T-helper 22 cell (primary cell): ENCODE measurements at places on chromosomes 2 and 18.

DNA sequence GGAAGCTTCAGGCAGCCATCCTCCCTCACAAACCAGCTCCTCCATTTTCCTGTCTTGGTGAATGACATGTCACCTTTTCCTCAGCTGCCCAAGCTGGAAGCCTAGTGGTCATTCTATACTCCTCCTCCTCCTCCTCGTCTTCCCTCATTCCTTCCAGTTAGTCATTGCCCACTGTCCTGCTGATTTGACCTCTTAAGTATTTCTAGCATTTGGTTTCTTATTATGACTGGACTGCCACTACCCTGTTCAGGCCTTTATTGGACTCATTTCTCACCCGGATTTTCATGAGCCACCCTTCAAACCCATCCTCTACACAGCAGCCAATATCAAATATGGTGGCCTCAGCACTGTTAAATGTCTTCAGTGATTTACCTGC, 21.9 kb upstream of the MGAT5 start:
- DNase-seq, result no peak

DNA sequence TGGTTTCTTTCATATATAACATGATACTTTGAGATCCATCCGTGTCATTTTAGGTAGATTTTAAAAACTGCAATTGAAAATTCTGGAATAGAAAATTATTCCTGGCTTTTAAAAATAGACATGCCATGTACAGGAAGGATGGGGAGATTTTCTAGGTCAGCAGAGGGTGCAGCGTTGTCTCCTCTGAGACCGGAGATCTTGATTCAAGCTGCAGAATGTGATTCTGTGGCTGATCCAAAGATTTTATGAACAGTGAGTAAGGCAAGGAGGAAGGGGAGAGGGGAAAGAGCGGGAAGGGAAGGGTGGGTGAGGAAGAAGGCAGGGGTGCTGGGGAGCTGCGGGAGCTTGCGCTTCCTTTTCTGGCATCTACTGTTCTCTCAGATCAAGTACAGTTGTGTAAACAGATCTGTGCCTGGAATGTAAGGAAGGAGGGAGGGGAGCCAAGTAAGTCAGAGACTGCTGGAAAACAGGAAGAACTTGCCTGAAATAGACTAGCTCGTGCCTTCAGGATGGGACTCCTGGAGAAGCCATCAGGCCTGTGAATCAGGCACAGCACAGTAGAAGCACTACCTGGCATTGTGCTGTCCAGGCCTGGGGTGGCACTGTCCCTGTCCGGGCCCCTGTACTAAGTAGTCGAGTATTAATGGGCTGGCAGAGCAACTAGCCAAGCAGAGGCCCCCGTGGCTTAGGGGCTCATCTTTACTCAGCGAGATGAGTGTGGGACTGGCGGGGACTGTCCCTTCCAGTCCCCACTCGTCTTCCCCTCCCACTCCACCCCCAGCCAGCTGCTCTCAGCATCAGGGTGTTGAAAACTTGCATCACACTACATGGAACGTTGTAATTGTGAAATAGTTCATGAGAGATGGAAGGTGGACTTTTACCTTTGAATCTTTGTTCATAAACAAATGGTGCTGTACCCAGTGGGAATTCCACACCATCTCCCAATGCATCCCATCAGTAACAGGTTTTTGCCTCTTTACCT, 163.5 kb downstream of the UXS1 start:
- DNase-seq, result no peak

GRCh38 chr2:190882856-190883582, 2.4 kb downstream of the GLS start:
- no peak for DNase-seq

DNA sequence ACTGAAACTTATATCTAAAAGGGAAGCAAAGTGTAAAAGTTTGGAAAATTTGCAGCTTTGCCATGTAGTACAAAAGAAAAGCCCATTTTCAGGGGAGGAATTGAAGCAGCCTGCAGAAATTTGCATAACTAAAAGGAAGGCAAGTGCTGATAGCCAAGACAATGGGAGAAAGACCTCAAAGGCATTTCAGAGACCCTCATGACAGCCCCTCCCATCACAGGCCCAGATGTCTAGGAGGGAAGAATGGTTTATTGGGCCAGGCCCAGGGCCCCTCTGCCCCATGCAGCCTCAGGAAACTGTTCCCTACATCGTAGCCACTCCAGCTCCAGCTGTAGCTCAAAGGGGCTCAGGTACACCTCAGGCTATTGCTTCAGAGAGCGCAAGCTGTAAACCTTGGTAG, 14.4 kb upstream of the WDR75 start:
- DNase-seq, result no peak

DNA sequence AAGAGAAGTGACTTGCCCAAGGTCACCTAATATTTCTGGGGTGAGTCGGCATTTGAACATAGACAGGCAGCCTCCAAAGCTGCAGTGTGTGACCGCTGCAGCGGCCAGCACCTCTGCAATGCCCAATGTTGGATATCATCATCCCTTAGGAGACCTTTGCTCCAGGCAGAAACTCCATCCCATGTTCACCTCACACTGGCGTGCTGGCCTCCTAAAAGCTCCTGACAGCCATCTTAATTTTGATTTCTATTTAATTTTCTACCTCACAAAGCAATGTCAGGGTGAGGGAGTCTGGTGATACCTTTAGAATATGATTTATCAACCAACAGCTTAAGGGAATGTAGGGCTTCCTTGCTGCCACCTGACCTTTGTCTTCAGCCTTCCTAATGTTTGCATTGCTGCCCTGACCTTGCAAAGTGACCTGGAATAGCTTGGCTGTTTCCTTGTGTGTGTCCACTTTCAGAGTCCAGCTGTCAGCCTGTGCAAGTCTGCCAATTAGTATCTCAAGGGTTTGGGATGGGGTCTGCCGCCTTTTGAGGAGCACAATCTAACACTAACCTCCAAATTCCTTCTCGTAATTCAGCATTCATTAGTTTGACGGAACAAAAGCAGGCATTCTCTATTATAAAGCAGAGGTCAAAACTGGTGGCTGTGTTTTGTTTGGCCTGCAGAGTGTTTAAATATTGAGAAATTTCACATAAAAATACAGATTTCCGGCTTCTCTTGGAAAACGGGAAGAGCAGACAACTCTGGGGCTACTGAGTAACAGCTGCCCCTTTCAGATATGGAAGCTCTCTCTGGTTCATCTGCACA, 127.6 kb downstream of the PLEKHM3 start:
- no peak for DNase-seq

GRCh38 chr2:46857871-46858701, 57.5 kb downstream of the MCFD2 start:
- no peak for DNase-seq

- no peak for DNase-seq
Measured at GRCh38 chr2:198476007-198476406, 671.6 kb downstream of the PLCL1 start.

DNA sequence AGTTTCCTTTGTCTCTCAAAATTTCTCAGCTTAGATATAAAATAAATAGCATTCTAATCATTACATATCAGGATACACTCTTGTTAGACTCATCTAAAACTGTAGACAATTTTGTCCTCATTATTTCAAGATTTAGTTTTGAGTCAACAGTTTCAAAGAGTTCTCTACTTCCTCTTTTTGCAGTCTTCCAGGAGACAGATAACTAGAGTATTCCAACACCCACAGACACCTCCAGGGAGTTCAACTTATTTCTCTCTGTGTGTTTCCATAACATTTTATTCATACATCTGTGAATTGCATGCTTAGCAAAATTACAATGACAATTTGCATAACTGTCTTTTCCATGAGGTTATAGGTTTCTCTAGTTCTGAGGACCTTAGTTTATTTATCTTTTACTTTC, 166.6 kb upstream of the HNMT start:
- DNase-seq, result no peak

GRCh38 chr2:237320801-237321560, 93.0 kb downstream of the COL6A3 start:
- DNase-seq, result no peak

- DNase-seq, result no peak
Measured at GRCh38 chr2:88074854-88075292, 7.2 kb downstream of the SMYD1 start.

GRCh38 chr2:170276925-170277629, 99.1 kb downstream of the MYO3B start:
- no peak for DNase-seq

- DNase-seq, result no peak
Measured at GRCh38 chr18:7684966-7685365, 117.8 kb downstream of the PTPRM start.

DNA sequence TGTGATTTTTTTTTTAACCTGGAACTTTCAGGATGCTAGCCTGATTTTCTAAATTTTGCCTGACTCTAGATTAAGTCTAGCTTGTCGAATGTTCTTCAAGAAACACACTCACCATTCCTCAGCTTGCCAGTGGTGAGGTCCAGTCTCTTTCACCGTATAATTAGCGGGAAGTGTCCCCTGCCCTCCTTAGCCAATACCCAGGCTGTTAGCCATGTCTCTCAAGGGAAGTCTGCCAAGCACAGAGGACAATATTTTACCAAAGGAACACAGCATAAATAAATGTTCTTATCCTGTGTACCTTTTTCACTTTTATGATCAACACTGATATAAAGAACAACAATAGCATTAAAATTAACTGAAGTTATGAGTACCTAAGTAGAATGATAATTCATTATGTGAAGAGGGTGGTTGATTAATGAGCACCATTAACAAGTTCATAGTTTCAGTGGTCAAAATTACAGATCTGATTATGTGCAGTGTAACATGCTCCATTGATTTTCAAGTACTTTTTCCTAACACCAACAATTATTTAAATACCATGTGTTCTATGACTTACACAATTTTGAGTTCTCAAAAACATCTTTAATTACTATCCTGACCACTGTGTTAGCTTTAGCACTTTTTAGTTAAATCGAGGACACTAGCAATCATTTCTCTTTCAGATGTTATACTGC, 445.8 kb upstream of the RAB12 start:
- no peak for DNase-seq

DNA sequence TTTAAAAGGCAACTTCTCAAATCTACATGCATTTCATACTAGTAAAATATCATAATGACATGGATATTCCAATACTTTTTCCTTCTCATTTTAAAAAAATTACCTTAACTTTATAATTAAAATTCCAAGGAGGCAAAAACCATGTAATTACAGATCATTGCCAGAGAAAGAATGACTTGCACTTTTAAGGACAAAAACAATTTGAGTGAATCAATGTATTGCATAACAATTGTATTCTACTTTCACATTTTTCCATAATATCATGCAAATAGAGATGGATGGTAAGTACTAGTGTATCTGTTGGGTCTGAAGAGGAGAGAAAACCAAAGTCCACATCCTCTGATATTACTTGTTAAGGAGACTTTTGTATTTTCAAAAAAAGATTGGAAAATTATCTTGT, 89.5 kb upstream of the NCK2 start:
- no peak for DNase-seq

DNA sequence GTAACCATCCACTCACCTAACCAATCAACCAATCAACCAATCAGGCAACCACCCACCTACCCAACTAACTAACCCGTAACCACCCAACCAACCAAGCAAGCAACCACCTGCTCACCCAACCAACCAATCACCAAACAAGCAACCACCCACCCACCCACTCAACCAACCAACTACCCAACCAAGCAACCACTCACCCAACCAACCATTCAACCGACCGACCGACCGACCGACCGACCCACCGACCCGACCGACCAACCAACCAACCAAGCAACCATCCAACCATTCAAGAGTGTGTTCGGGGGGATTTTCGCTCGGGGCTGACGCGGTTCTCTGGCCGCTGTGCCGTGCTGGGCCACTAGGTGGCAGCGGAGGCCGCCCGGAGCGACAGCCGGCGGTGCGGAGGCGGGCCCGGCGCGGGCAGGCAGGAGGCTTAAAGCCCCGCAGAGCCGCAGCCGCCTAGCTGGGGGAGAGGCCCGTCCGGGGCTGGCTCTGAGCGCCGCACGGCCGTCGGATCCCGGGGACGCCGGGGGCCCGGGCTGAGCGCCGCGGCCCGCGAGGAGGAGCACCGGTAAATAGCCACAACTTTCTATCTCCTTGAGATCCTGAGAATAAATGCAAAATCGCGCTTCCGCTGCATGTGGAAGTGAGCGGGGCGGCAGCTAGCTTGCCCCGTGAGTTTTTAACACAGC, at the start of gene MC5R:
MC5R (plus strand) TSS at position 443 of the 689 bp plus-strand sequence. CDS start 1,617 bp downstream, outside the sequence.
- DNase-seq, result peak; percentile 19

DNA sequence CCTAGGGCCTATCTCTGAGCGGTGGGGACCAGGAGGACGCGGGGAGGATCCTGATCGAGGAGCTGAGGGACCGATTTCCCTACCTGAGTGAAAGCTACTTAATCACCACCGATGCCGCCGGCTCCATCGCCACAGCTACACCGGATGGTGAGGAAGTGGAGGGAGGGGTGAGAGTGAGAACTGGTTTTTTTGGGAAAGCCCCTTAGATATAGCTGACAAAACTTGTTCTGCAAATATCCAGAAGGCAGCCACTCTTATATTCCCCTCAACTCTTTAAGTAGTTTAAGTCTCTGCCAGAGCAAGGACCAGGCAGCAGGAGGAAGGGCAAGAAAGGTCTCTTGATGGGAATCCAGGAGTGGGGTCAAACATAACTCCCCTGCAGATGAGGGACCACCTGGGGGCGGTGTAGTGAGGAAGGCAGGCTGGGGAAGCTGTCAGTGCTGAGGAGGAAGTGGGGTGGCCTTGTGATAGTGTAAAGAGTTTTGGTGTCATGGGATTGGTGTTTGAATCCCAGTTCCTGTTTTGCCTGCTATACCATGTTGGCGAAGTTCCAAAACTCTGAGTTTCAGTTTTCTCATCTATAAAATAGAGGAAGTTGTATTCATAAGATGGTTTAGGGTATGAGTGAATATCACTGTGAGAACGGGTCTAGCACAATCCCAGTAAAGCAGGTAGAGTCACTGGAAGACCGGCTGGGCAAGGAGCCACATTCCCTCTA, 3.4 kb downstream of the NAGK start:
- peak; percentile 58 for DNase-seq
